ENCODE measurements at places on chromosomes 12 and 14.
A peak's percentile ranks its signal among the peaks of the same experiment; 100 is the strongest.

- DNase-seq, result no peak
Measured at GRCh38 chr14:52781629-52782028, 9.8 kb downstream of the GNPNAT1 start.

DNA sequence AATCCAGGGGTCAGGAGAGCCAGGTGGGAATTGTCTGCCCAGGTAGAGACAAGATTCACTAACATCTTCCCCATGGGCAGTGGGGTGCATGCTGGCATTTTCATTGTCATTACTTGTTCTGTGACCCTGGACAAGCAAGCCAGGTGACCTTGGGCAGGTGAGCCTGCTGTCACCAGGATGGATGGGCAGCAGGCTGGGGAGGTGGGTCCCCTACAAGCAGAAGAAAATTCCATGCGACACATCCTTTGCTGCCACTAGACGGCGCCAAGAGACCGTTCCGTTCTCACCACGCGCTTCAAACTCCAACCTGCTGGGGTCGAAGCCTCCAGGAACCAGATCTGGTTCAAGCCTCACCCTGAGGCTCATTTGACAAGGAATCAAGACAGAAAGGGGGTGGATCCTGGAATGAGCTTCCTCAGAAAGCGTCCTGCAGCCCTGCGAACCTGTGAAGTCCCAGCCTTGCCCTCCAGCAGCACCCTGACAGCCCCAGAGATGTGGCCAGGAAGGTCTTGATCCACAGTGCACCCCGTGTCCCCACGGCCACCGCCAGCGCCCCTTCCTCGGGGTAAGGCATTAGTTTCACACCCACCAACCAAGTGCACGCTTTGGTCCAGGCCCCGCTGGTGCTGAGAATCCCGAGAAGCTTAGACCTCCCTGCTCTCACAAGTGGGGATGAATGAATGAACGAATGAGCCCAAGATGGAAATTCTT lies 3.2 kb upstream of the DYNC1H1 start:
- DNase-seq, result peak; percentile 80

DNA sequence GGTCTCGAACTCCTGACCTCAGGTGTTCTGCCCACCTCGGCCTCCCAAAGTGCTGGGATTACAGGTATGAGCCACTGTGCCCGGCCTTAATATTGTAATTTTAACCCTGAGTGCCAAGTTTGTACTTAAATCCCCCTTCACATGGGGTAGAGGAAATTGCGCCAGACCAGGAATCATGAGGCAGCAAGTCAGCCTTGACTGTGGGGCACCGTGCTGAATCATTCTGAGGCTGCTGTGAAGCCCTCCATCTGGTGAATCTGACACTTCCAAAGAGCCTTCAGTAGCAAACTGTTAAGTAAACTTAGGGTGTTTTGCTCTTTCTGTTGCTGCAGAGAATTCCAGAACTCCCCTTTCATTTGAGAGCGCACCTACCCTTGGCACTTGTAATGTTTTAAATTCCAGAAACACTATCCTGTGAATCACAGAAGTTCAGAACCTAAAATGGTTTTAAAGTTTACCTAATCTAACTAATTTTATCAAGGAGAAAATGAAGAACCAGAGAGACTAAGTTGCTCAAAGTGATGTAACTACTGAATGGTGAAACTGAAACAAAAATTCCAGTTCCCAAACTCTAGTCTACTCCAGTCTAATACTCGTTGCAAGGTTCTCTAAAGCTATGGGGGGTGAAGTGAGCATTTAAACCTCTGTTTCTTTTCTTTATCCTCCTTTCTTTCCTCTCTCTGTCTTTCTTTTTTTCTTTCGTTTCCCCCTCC lies 7.5 kb downstream of the HEBP1 start:
- no peak for DNase-seq

- no peak for DNase-seq
Measured at GRCh38 chr12:5512601-5512970, 80.7 kb downstream of the NTF3 start.

DNA sequence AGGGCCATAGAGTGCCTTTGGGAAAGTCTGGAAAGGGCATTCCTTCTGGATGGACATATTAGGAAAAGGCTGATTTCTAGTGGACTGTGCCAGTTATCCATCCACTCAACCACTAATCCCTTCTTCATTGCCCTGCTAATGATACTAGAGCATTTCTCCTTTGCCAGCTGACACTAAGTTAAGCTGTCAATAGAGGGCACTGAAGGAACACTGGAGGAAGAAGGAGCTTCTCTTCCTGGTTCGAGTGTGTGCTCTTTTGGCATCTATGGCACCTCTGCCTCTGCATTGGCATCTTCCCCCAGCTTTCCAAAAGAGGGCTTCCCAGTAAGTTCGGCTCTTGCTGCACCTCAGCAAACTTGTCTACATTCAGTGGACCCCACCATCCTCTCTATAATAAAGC lies 165.4 kb downstream of the DERA start:
- no peak for DNase-seq

DNA sequence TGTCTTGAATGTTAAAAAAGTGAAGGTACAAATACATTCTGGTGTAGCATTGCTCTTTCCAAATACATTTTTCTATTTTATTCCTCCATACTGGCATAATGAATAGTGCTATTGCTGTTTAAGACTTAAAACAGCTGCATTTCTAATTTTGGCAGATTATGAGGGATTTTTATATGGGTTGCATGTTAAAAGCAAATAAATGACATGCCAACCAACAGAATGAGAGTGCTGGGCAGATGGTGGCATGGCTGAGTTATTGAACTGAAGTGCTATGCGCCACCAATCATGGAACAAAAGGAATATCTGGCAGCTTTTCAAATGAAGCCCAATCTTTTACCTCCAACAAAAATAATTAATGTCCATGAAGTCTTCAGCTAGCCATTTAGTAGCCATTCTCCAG lies 215.0 kb downstream of the PRKD1 start:
- DNase-seq, result no peak

- DNase-seq, result peak; percentile 48
Measured at GRCh38 chr12:48882315-48882687, 16.6 kb upstream of the RND1 start.

DNA sequence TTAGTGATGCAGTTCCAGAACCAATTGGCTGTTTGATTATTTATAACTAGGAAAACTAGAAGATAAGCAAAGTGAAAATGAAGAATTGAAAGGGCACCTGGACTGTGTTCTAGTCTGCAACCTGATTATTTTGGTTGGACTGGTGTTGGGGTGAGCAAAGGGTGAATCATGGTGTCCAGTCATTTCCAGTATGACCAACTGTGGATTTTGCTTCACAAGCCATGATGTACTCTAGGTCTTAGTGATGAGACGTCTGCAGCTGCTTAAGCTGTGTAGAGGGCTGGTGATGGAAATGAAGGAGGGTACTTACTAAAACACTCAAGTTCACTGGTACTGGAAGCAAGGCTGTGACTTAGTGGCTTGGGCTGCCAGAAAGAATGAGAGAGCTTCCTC lies 193.2 kb upstream of the FRMD6 start:
- DNase-seq, result no peak

GRCh38 chr12:105334582-105334981 lies 4.1 kb downstream of the C12orf75 start:
- DNase-seq, result no peak

- DNase-seq, result no peak
Measured at GRCh38 chr14:90305176-90305601, 26.6 kb downstream of the NRDE2 start.

DNA sequence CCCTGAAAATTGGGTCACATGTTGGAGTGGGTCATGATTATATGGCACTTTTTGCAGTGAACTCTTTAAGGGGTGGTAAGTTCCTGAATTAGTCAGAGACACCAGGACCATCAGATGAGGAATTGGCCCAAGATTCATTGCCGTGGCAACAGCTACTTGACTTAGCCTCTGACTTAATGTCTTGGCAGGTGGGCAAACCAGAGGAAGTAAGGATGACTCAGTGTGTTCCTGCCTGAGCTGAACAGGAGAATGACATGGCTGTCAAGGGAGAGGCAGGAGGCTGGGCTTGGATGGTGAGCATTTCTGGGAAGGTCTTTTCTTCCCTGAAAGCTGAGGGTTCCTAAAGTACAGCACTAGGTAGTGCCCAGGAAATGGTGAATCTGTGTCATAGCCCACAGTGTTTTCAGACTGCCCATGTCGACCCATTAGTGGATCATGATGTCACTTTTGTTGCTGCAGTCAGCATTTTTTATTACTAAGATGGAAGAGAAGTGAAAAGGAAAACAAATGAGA lies 170.1 kb upstream of the PWP1 start:
- peak; percentile 45 for DNase-seq

- peak; percentile 85 for DNase-seq
Measured at GRCh38 chr12:116276652-116277466, 634 bp downstream of the MED13L start.

- DNase-seq, result no peak
Measured at GRCh38 chr12:76810671-76811419, 46.9 kb downstream of the ZDHHC17 start.

- DNase-seq, result peak; percentile 15
Measured at GRCh38 chr12:2958432-2959191, 585 bp upstream of the TEAD4 start.

DNA sequence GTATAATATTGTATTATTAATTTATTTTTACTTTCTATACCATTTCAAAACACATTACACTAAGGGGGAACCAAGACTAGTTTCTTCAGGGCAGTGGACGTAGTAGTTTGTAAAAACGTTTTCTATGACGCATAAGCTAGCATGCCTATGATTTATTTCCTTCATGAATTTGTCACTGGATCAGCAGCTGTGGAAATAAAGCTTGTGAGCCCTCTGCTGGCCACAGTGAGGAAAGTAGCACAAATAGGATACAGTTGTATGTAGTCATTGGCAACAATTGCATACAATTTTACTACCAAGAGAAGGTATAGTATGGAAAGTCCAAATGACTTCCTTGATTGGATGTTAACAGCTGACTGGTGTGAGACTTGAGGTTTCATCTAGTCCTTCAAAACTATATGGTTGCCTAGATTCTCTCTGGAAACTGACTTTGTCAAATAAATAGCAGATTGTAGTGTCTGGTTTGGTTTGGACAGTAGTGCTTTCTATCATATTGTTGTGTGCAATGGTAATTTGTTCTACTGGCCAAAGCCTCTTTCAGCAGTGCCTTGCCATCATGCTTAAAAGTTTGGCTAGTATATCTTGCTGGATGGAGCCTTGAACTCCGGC lies 24.3 kb upstream of the PLEKHD1 start:
- DNase-seq, result peak; percentile 68
